ENCODE measurements at places on chromosomes 6 and 20.

DNA sequence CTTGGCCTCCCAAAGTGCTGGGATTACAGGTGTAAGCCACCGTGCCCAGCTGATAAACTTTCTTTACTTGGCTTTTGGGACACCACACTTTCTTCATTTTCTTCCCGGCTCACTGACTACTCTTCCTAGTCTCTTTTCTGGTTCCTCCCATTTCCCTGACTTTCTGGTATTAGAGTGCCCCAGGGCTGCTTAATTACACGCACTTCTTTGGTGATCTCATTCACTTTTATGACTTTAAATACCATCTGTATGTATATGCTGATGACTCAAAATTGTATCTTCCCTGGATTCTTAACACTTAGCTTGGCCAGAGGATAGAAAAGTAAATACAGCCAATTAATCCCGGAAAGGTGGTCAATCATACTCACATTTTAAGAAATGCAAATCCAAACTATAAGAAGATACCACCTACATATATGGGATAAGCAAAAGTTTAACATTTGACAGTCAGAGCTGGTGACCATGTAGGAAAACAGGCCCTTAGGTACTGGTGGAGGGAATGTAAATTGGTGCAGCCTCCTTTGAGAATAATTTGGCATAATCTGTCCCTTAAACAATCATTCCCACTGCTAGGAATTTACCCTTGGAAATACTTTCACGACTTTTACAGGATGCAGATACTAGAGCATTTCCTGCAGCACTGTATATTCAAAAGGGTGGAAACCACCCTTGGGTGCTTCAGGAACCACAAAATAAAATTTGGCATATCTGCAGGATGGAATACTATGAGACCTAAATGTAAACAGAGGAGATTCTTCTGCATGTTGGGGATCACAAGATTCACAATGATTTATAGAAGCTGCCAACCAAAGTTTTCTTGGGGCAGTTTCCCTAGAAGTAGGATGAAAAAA is 9.4 kb upstream of the NANP start:
- no peak for DNase-seq

DNA sequence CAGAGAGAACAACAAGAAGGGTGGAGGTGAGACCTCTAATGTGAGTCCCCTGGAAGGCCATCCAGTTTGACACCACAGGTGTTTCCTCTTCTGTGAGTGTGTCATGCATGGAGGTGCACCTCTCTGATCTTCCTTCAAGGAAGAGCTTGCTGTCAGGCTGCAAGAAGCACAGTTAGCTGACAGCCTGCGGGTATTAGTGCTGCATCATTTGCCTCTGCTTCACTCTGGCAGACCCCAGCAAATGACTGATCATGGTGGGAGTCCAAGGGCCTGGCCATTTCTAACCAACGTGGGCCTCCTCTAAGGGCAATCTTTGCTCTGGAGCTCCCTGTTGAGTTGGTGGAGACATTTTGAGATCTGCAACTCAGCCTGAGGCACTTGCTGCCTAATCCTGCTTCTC is 206.3 kb downstream of the EPHA7 start:
- no peak for DNase-seq

DNA sequence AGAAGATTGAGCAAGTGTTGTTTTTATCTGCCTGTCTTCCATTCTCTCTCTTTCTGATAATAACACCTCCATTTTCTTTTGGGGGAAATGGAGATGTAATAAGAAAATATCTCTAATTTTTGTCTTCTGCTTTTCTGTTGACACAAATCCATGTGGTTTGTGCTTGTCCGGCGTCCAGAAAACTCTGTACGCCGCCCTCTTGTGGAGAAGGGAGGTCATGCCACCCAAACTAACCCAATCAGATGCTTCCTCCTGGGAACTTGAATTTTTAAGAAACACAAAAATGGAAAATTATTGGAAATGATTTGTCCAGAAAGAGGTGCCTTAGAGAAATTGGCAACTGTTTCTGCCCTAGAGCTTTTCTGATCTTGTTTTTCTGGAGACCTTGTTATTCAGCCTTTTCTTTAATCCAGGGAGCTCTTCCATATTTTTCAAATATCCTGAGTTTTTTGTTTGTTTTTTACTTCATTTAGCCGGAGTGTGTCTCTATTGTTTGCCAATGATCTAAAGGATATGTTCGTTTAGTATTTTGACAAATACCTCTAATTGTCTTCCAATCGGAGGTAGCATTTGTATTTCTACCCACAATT is 17.8 kb upstream of the FNDC1 start:
- DNase-seq: peak; percentile 69

DNA sequence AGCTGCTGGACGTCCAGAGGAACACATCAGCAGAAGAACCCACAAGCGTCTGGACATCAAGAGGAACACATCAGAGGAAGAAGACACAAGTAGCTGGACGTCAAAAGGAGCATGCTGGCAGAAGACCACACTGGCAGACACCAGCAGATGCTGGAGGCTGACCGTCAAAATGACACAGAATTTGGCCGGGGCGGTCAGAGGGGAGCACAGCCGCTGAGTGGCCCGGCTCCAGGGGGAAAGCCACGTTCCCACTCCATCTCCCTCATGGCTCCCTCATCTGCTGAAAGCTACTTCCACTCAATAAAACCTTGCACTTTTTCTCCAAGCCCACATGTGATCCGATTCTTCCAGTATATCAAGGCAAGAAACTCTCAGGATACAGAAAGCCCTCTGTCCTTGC is 283.6 kb downstream of the PTPRT start:
- no peak for DNase-seq

GRCh38 chr20:34110745-34111641 is 1.1 kb downstream of the EIF2S2 start:
- peak; percentile 74 for DNase-seq

GRCh38 chr6:3013486-3013885 is 13.8 kb downstream of the NQO2 start:
- DNase-seq: peak; percentile 20

DNA sequence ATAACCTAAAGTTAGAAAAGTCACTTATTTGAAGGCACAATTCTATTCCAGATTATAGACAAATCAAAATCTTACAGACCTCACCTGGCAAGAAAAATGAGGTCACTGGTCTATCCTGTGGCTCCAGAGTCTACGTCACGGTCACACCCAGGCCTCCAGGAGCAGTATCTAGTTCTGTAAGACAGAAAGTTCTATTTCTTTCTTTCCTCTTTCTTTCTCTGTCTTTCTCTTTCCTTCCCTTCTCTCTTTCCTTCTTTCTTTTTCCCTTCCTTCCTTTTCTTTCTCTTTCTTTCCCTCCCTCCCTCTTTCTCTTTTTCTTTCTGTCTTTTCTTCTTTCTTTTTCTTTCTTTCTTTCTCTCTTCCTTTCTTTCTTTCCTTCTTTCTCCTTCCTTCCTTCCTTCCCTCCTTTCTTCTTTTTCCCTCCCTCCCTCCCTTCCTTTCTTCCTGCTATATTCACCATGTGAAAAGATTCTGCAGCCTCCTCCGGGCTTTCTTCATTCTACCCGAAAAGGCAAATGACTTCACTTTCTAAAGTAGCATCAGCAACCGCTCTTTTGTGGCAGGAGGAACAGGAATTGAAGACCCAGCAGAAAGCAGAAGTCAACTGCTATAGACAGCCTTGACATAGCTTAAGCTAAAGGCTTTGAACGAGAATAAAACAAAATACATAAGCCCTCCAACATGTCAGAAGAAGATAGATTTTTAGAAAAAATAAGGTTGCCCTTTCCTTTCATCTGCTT is 83.9 kb upstream of the SIRPG start:
- no peak for DNase-seq
